ENCODE measurements at places on chromosomes 5 and 9. TPM values are rescaled to one million over a fixed set of nuclear protein-coding genes. Genes with fewer than 3 reads are reported as not detected.
A peak's percentile ranks its signal among the peaks of the same experiment; 100 is the strongest.

- DNase-seq = no peak
Measured at GRCh38 chr9:84941792-84942191, 272.3 kb downstream of the NTRK2 start.

DNA sequence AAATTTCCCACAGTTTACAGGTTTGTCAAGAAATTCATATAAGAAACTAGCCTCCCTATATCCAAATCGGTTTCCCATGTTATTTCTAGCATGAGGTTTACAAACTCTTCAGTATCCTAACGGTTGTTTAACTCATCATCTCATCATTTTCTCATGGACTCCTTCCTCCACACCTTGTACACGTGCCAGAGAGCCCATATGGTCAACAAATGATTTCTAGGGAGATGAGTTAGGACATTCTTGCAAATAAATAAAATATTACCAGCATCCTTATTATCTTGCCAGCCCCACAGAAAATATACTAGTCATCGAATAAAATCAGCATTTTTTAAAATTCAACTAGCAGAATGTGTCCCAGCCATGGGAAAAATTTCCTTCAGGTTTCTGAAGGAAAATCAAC lies 285.2 kb downstream of the EBF1 start:
- DNase-seq = no peak

The PHF24 gene
- 19.2 TPM for total RNA-seq

DNA sequence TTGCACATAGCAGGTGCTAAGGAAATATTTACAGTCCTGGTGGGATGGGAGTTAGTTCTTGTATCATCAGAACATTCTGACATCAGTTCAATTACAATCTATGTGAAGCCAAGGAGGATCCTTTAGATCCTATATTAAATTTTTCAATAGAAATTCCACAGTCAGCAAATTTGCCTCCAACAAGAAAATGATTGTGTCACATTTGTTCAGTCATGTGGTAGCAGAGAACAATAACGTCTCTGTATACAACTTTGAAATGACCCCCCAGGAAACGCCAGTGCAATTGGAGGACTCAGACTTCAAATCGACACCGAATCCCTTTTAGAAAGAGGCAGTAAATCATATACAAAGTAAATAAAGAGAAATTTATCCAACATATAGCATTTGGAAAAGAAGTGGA lies 392.1 kb downstream of the DTWD2 start:
- DNase-seq = no peak

GRCh38 chr9:81607593-81608288 lies 81.6 kb downstream of the TLE1 start:
- DNase-seq = no peak

DNA sequence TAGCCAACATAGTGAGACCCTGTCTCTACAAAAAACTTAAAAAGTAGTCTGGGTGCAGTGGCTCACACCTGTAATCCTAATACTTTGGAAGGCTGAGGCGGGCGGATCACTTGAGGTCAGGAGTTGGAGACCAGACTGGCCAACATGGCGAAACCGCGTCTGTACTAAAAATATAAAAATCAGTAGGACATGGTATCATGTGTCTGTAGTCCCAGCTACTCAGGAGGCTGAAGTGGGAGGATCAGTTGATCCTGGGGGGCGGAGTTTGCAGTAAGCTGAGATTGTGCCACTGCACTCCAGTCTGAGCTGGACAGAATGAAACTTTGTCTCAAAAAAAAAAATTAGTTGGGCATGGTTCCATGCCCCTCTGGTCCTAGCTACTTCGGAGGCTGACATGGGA lies 57.9 kb upstream of the MIER3 start:
- DNase-seq = no peak

The CDC42SE2 gene
- total RNA-seq = 144 TPM

GRCh38 chr9:35385042-35385441 lies 104.9 kb upstream of the RUSC2 start:
- DNase-seq = peak; percentile 20

- DNase-seq = peak; percentile 16
Measured at GRCh38 chr5:172284611-172284980, 1.0 kb upstream of the UBTD2 start.

GRCh38 chr5:180053061-180053602 lies 18.4 kb downstream of the RNF130 start:
- no peak for DNase-seq

The TBC1D2 gene
- 1.2 TPM for total RNA-seq

The ITGA2 gene
- 2.0 TPM for total RNA-seq

GRCh38 chr5:38189081-38189504 lies 69.3 kb upstream of the EGFLAM start:
- DNase-seq = no peak

DNA sequence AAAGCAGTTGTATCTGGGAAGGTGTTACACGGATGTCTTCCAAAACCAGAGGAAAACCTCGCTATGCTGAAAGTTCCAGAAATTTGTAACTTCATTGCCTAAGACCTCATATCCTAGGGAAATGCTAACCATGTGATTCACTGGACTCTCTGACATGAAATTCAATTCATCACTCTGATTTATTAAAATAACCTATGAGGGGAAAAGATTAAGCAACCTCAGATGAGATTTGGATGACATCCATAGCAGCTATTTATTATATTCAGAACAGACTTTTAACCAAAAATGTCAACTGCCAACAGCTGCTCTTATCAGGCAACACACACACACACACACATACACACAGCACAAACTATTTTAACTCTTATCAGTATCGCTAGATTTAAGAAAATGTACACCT lies 1006.4 kb upstream of the CTNND2 start:
- DNase-seq = no peak

Data from frontal cortex (tissue), 4 donors.